ENCODE measurements at places on chromosomes 16 and 17.

GRCh38 chr17:77499699-77500435 lies 359.1 kb downstream of the SEC14L1 start:
- DNase-seq, result no peak

DNA sequence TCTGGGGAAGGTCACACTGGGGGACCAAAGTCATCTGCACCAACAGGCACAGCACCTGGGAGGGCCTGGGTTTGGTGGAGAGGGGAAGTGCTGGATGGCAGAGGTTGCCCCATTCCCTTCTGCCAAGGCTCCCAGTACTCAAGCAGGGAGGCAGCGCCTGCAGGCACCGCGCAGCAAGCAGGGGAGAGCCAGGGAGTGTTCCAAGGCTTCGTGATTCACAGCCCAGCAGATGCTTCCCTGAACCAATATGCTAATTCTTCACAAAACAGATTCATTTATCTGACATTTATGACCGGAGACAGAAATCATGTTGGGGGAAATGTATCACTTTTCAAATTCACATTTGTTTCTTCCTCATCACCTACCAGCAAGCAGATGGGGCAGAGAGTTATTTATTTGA lies 13.4 kb upstream of the CDH5 start:
- no peak for DNase-seq

DNA sequence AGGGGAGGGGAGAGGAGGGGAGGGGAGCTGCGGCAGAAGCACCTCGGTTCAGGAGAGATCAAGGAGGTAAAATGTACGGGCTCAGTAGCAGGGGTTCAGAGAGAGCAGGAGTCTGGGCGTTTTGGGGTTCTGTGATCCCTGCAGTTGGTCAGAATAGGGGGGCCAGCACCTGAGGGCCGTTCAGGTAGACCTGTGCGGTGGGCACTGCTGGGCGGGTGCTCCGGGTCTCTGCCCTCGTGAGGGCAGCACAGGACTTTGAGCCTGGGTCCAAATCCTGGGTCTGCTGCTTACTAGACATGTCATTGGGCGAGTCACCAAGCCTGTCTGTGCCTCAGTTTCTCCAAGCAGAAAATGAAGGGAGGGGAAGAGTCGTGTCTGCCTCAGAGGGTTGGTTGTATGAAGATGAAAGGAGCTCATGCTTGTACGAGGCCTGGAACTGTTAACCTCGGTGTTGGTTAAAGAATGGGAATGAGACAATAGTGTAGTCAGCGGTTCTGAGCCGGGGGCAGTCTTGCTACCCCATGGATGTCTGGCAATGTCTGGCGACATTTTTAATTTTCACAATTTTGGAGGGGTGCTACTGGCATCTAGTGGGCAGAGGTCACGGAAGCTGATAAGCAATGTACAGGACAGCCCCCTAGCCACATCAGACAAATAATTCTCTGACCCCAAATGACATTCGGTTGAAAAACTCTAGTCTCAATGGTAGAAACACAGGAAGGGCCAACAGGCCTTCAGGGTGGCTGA lies 35.4 kb downstream of the OR1D5 start:
- DNase-seq, result no peak

DNA sequence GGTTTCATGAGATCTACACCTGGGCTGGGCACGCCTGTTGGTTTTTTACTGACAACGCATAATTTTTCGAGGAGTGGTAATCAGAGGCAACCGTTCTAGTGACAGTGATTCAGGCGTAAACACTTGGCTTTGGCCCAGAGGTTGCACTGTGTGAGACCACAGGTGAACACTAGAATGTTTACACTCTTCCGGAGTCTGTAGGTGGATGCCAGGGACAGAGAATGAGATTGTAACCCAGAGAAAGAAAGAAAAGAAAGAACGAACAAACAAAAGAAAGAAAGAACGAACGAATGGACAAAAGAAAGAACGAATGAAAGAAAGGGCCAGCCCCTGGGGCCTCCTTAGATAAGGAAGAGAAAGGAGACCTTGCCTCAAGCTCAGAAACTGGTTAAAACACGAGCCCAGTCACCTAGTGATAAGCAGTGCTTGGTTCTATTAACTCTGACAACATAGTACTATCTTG lies 113.2 kb downstream of the PRKCB start:
- no peak for DNase-seq

GRCh38 chr17:44492706-44493272 lies 10.4 kb downstream of the GPATCH8 start:
- DNase-seq, result no peak

DNA sequence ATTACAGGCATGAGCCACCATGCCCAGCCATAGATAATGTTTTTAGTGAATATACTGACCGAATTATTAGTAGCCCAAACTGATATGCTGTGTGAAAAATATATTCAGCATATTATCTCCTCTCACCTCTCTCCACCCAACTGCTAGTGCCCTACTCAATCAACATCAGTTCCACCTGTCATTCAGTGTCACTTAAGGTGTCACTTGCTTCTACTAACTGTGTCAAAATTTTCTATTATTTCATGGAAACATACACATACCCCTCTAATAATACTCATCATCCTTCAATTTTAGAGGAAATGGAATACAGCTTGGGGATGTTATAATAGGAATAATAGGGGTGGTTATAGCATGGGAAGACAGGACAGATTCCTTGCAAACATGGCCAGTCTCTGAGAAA lies 12.6 kb downstream of the EFCAB3 start:
- no peak for DNase-seq

DNA sequence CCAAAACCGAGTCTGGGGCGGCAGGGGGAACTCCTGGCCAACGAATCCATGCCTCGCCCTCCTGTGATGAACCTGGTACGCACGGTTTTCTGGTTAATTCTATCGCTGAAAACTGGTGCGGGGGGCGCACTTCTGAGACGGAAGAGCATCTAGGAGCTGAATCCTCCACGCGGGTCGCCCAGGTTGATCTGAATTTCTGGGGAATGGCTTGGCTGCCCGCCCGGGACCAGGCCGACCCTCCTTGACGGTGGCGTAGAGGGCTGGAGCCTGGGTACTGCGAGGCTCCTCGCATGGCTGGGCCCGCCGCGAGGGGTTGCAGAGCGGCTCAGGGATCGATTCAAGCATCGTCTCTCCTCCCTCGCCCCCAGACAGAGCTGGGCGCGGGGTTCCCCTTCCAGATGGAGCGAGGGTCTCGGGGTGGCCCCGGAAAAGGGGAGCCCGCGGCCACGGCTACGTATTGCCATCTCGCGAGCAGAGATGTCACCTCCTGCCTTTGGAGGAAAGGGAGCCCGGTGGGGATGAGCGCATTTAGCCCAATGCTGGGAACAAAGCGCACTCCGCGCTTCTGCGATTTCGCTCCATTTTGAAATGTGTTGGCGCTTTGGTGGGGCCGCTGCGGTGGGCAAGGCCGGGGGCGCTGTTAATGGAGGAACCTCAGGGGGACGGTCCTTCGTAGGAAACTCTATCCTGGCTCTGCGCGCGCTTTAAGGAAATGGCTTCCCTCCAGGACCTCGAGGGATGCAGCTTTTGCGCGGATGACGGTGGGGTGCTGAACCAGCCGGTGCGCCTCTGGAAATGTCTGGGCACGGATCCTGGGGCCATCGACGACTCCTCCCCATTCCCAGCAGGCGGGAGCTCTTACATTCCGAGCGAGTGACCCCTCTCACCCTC lies 2.7 kb downstream of the MAPT start:
- DNase-seq, result no peak

GRCh38 chr17:15361151-15361550 lies 19.8 kb upstream of the TEKT3 start:
- no peak for DNase-seq

DNA sequence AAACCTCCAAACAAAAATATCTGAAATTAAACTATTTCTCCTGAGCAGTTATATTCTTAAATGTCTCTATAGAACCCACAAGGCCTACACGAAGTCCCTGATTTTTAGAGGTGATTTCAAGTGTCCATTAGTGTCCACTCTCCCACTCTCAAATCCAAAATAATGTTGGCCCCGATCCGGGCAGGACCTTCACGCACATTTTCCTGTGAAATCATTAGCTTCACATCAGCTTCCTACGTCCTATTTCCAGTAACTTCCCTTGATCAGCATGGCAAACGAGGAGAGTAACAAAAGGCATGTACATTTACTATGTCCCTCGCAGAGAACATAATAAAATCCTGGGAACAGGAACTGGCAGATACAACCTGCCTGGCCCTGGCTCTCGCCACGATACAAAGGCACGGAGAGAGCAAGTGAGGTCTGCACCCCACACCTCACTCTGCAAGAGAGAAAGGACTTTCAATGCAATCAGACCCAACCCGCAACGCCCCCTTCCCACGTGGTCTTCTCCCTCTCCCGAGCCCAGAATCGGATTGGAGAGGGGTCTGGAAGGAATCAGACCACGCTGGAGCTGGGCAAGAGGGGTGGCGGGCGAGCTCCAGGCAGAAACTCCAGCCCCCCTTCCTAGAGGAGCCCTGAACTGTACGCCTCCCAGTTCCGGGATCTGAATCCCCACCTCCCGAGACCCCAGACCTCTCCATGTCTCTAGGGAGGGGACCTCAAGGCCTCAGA lies 17.5 kb upstream of the C17orf78 start:
- peak; percentile 19 for DNase-seq
